CD8-positive, alpha-beta memory T cell (primary cell): ENCODE measurements at places on chromosomes 7 and 10.

DNA sequence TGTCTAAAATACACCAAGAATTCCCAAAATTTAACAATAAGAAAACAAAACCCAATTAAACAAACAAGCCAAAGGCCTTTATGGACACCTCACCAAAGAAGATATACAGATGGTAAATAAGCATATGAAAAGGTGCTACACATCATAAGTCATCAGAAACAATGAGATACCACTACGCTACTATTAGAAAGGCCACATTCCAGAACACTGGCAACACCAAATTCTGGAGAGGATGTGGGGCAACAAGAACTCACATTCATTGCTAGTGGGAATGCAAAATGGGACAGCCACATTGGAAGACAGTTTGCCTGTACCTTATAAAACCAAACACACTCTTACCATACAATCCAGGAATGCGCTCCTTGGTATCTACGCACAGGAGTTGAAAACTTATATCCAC, 291.4 kb downstream of the TNS3 start:
- no peaks in the 10 kb centered on the region for H3K4me1 ChIP-seq
- no peak for DNase-seq
- H3K27ac ChIP-seq, result no peak overlapping the region
- no peak overlapping the region for H3K4me3 ChIP-seq

GRCh38 chr7:5690931-5691473, 90.5 kb downstream of the RNF216 start:
- H3K4me3 ChIP-seq, result no peak overlapping the region
- no peak overlapping the region for H3K27ac ChIP-seq
- peaks cover 78% of the 10 kb centered on the region for H3K4me1 ChIP-seq
- no peaks in the 10 kb centered on the region for H3K27me3 ChIP-seq

DNA sequence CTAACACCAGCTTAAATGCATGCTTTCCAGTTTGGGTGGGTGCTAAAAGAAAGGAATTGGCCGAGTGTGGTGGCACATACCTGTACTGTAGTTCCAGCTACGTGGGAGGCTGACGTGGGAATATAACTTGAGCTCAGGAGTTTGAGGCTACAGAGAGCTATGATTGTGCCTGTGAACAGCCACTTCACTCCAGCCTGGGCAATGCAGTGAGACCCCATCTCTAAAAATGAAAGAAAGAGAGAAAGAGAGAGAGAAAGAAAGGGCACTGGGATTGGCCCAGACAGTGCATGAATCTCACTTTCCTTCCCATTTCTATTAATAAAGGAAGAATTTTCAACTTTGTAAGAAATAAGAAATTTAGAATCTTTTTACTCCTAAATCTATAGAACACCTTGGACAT, 265.4 kb downstream of the CREB5 start:
- H3K4me1 ChIP-seq, result no peaks in the 10 kb centered on the region
- H3K27ac ChIP-seq, result no peak overlapping the region
- DNase-seq, result no peak
- no peaks in the 10 kb centered on the region for H3K27me3 ChIP-seq
- no peaks in the 10 kb centered on the region for H3K36me3 ChIP-seq

DNA sequence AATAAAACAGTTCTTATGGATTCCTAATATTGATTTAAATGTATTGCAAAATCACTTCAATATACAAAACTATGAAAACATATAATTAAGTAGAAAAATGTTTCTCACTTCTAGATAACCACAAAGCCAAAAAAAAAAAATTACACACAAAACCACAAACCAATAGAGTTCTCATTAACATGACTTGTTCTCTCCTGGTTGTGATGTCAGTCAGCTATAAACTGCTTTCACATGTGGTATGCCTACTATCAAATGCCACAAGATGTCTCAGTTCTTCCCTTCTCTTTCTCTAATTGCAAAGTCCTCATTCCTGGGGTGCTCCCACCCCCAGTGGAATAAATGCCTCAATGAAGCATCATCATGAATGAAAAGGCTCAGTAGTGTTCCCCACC, 16.6 kb downstream of the GNAI1 start:
- H3K27me3 ChIP-seq, result no peaks in the 10 kb centered on the region
- H3K4me3 ChIP-seq, result no peak overlapping the region
- no peaks in the 10 kb centered on the region for H3K4me1 ChIP-seq
- no peaks in the 10 kb centered on the region for H3K36me3 ChIP-seq
- H3K27ac ChIP-seq, result no peak overlapping the region

DNA sequence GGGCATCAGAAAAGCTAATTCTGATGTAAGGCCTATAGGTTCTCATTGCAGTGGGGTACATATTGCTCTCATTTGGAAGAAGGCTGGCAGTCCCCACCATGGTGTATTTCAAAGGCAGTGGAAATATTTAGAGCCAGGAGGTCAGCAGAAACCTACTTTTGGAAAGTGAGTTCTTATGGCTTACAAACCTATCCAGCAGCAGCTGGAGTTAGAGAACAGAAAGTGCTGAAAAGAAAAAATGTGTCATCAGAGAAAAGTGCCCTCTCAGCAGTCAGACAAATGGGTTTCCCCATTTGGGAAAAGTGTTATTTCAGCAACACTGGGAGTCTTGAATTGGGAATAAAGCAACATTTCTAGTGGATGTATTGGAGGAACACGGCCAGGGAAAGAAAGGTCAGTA, 105.7 kb upstream of the IGFBP3 start:
- no peaks in the 10 kb centered on the region for H3K4me1 ChIP-seq
- no peak overlapping the region for H3K4me3 ChIP-seq
- H3K27ac ChIP-seq, result no peak overlapping the region
- no peak for DNase-seq
- no peaks in the 10 kb centered on the region for H3K36me3 ChIP-seq
- no peaks in the 10 kb centered on the region for H3K27me3 ChIP-seq

DNA sequence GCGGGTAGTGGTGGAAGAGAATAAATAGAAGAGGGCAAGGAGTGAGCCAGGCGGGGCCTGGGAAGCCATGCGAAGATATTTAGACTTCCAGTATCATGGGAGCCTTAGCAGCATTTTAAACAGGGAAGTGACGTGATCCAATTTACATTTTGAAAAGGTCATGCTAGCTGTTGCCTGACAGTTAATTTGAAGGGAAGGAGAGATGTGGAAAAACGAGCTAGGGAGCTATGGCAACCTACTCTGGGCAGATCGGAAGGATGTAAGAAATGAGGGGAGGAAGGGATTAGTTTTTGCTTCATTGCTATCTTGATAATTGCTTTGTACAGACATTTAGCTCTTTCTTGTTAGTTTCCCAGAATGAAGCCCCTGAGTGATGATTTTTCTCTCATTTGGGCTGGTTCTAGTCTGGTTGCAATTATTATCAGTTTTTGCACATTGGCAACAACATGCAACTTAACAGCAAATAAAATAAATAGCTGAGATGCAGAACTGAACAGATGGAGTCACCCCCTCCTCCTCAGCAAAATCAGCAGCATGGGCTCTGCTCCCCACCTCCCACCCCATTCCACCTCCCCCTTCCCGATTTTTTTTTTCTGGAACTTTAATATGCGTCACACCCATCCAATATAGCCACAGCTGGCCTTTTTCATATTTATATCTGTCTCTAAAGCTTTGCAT, 13.0 kb upstream of the CALU start:
- no peak for DNase-seq
- no peaks in the 10 kb centered on the region for H3K4me1 ChIP-seq
- H3K36me3 ChIP-seq, result no peaks in the 10 kb centered on the region
- no peak overlapping the region for H3K27ac ChIP-seq
- no peak overlapping the region for H3K4me3 ChIP-seq

GRCh38 chr7:39433550-39433949, 132.7 kb upstream of the YAE1 start:
- H3K4me3 ChIP-seq, result no peak overlapping the region
- no peak overlapping the region for H3K27ac ChIP-seq
- H3K36me3 ChIP-seq, result no peaks in the 10 kb centered on the region
- H3K27me3 ChIP-seq, result no peaks in the 10 kb centered on the region
- H3K4me1 ChIP-seq, result no peaks in the 10 kb centered on the region

DNA sequence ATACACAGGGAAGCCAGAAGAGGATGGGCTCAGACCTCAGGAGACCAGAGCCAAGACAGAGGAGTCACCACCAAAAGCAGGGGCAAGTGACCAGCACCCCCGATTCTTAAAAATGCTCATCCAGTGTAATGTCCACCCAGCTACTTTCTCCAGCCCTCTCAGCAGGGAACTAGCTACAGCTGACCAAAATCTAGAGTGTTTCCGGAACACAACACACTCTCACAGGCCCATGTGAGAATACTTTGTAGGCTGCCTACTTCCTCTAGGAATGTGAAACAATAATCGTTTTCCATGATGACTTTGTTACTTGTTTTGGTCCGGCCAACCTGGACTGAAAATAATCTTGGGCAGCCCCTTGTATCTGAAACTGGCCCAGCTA, 14.5 kb downstream of the PSAP start:
- no peaks in the 10 kb centered on the region for H3K27me3 ChIP-seq
- DNase-seq, result no peak
- H3K27ac ChIP-seq, result no peak overlapping the region
- H3K4me3 ChIP-seq, result no peak overlapping the region
- H3K36me3 ChIP-seq, result peaks cover 16% of the 10 kb centered on the region
- peaks cover 38% of the 10 kb centered on the region for H3K4me1 ChIP-seq

- H3K36me3 ChIP-seq, result no peaks in the 10 kb centered on the region
- H3K4me3 ChIP-seq, result no peak overlapping the region
- H3K27ac ChIP-seq, result no peak overlapping the region
- no peaks in the 10 kb centered on the region for H3K27me3 ChIP-seq
Measured at GRCh38 chr10:8829592-8829991, 775.1 kb downstream of the GATA3 start.

DNA sequence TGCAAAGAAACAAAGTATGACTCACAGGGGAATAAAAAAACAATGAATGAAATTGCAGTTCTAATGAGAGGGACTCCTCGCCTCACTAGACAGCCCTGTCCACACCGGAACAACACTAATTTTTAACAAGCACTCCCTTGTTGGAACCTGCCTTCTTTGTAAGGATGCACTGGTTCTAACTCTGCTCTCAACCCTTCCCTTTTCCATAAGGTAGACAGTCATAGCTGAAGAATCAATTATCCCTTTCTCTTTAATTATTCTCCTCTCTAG, 65.1 kb downstream of the TSPAN12 start:
- H3K36me3 ChIP-seq, result no peaks in the 10 kb centered on the region
- H3K4me1 ChIP-seq, result no peaks in the 10 kb centered on the region
- no peaks in the 10 kb centered on the region for H3K27me3 ChIP-seq
- H3K27ac ChIP-seq, result no peak overlapping the region
- H3K4me3 ChIP-seq, result no peak overlapping the region

GRCh38 chr10:132023092-132023811, 41.5 kb upstream of the BNIP3 start:
- DNase-seq, result peak; percentile 55
- H3K4me3 ChIP-seq, result no peak overlapping the region

- no peak for DNase-seq
- no peak overlapping the region for H3K27ac ChIP-seq
- no peaks in the 10 kb centered on the region for H3K4me1 ChIP-seq
- no peak overlapping the region for H3K4me3 ChIP-seq
Measured at GRCh38 chr7:76326646-76327233, 24.3 kb downstream of the HSPB1 start.
